Purkinje cell (primary cell): ENCODE measurements at places on chromosomes 5 and 9. TPM values are rescaled to one million over a fixed set of nuclear protein-coding genes. Genes with fewer than 3 reads are reported as not detected.

Gene CD14
- polyA plus RNA-seq: 3.2 and 5.5 TPM in 2 replicates

Gene DRD1
- 10.2 and 14.1 TPM in 2 replicates for polyA plus RNA-seq

Gene GRXCR2
- not detected in 2 replicates for polyA plus RNA-seq

Gene FOXD1
- polyA plus RNA-seq: 0.15 TPM in 1 of 2 replicates, not detected in the other

Gene PJA2
- polyA plus RNA-seq: 193 and 267 TPM in 2 replicates

Gene KLHL3
- 42.9 and 50.7 TPM in 2 replicates for polyA plus RNA-seq

Gene PCDHB9
- polyA plus RNA-seq: 0.21 and 0.81 TPM in 2 replicates

Gene ADAMTS12
- not detected in 2 replicates for polyA plus RNA-seq

Gene TNIP1
- polyA plus RNA-seq: 0.71 and 1.4 TPM in 2 replicates

Gene HTR4
- polyA plus RNA-seq: not detected in 2 replicates

Gene FOXD4L6
- 0.57 TPM in 1 of 2 replicates, not detected in the other for polyA plus RNA-seq

Gene IL4
- polyA plus RNA-seq: 0.71 TPM in 1 of 2 replicates, not detected in the other

Gene CARD9
- not detected in 2 replicates for polyA plus RNA-seq

Gene SPATA31E1
- polyA plus RNA-seq: not detected in 2 replicates

Gene ANKDD1B
- polyA plus RNA-seq: 0.60 TPM in 1 of 2 replicates, not detected in the other

Gene IL17B
- polyA plus RNA-seq: not detected in 2 replicates

Gene NOXA1
- polyA plus RNA-seq: not detected in 2 replicates

Gene PPP1R26
- polyA plus RNA-seq: 0.62 and 1.8 TPM in 2 replicates

Gene PCDHB15
- polyA plus RNA-seq: 28.7 and 30.0 TPM in 2 replicates

Gene MAMDC2
- polyA plus RNA-seq: 1.6 and 3.9 TPM in 2 replicates

Gene DOLPP1
- polyA plus RNA-seq: 12.8 and 19.5 TPM in 2 replicates

Gene ADGRD2
- not detected in 2 replicates for polyA plus RNA-seq

Gene FSTL4
- 174 and 193 TPM in 2 replicates for polyA plus RNA-seq

Gene CAMK4
- 87.3 and 95.5 TPM in 2 replicates for polyA plus RNA-seq

Gene KLF9
- polyA plus RNA-seq: 31.0 and 35.3 TPM in 2 replicates

Gene SRP19
- polyA plus RNA-seq: 94.4 and 142 TPM in 2 replicates

Gene NUTM2F
- polyA plus RNA-seq: not detected in 2 replicates

Gene TAF1L
- not detected in 2 replicates for polyA plus RNA-seq

Gene TPM2
- polyA plus RNA-seq: 11.3 and 17.9 TPM in 2 replicates

Gene LTC4S
- not detected in 2 replicates for polyA plus RNA-seq

Gene PCDHB7
- 0.78 TPM in 1 of 2 replicates, not detected in the other for polyA plus RNA-seq

Gene CDK9
- 4.6 and 9.2 TPM in 2 replicates for polyA plus RNA-seq

Gene IL5
- not detected in 2 replicates for polyA plus RNA-seq

Gene CYLC2
- polyA plus RNA-seq: not detected in 2 replicates

Gene SLC46A2
- 0.35 TPM in 1 of 2 replicates, not detected in the other for polyA plus RNA-seq

Gene PAPPA
- 0.29 and 1.4 TPM in 2 replicates for polyA plus RNA-seq

Gene C9orf50
- not detected in 2 replicates for polyA plus RNA-seq

Gene GABRA1
- 1,009 and 1,123 TPM in 2 replicates for polyA plus RNA-seq

Gene SOX30
- polyA plus RNA-seq: 0.95 TPM in 1 of 2 replicates, not detected in the other

Gene DIRAS2
- 39.4 and 76.1 TPM in 2 replicates for polyA plus RNA-seq

Gene PTGES
- not detected in 2 replicates for polyA plus RNA-seq

Gene ECM2
- polyA plus RNA-seq: 9.1 and 10.2 TPM in 2 replicates

Gene PLCXD3
- 9.7 and 10.4 TPM in 2 replicates for polyA plus RNA-seq

Gene NRG2
- 0.38 and 0.73 TPM in 2 replicates for polyA plus RNA-seq

Gene OBP2B
- polyA plus RNA-seq: not detected in 2 replicates

Gene SLCO6A1
- polyA plus RNA-seq: not detected in 2 replicates

Gene IFNK
- polyA plus RNA-seq: not detected in 2 replicates

Gene CDC20B
- polyA plus RNA-seq: 0.21 TPM in 1 of 2 replicates, not detected in the other

Gene HK3
- 1.5 TPM in 1 of 2 replicates, not detected in the other for polyA plus RNA-seq

Gene ADAMTSL2
- 0.52 TPM in 1 of 2 replicates, not detected in the other for polyA plus RNA-seq

Gene TAS2R1
- polyA plus RNA-seq: not detected in 2 replicates

Gene SH3GL2
- 328 and 370 TPM in 2 replicates for polyA plus RNA-seq

Gene CDC25C
- polyA plus RNA-seq: not detected in 2 replicates

Gene MCIDAS
- polyA plus RNA-seq: not detected in 2 replicates

Gene ST8SIA4
- polyA plus RNA-seq: 0.31 TPM in 1 of 2 replicates, not detected in the other

Gene KIF24
- 0.07 and 0.23 TPM in 2 replicates for polyA plus RNA-seq

Gene KCNMB1
- 3.2 and 6.3 TPM in 2 replicates for polyA plus RNA-seq
